Activated CD4-positive, alpha-beta T cell treated with anti-CD3 and anti-CD28 coated beads for 1 hour (primary cell): ENCODE measurements at places on chromosomes 2 and 18.

GRCh38 chr2:7992612-7993602, 688.9 kb upstream of the ID2 start:
- DNase-seq, result no peak

GRCh38 chr2:20097889-20098714, 46.7 kb upstream of the LAPTM4A start:
- DNase-seq, result peak; percentile 67

GRCh38 chr2:49225126-49225525, 70.8 kb upstream of the FSHR start:
- no peak for DNase-seq

DNA sequence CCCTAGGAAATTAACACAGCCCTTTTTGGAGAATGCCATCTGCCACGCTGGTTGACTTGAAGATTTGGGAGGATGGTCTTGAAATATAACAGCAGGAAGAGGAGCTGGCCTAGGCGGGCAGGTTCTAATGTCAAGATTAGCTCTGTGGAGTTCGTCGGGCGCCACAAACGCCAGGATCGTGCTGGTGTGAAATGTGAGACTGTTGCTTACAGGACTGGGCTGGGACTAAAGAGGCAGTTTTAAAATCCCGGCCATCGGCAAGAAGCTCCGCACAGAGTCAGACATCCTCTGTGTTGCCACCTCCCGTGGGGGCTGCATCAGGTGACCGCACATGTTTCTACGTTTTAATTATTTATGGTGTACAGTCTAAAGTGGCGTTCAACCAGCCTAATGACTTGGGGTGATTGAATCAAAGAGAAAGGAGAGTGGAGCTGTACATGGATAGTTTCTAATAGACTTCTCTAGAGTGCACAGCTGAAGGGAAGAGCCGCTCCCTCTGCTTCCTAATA, 99.4 kb upstream of the BCL11A start:
- DNase-seq, result no peak

DNA sequence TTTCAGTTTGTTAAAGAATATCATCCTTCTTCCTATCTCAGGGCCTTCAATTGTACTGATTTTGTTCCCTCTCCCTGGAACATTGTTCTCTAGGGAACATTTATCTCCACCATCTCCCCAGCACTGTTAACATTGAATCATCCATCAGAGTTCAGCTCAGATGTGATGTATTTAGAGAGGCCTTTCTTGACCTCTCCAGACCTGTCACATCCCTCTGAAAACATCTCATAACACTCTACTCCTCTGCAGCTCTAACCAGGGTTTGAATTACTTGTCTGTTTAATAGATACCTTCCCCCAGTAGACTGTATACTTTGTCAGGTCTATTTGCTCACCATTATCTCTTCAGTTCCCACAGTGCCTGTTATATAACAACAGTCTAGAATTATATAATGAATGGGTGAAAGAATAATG, 98.6 kb downstream of the GALNT1 start:
- DNase-seq, result no peak

DNA sequence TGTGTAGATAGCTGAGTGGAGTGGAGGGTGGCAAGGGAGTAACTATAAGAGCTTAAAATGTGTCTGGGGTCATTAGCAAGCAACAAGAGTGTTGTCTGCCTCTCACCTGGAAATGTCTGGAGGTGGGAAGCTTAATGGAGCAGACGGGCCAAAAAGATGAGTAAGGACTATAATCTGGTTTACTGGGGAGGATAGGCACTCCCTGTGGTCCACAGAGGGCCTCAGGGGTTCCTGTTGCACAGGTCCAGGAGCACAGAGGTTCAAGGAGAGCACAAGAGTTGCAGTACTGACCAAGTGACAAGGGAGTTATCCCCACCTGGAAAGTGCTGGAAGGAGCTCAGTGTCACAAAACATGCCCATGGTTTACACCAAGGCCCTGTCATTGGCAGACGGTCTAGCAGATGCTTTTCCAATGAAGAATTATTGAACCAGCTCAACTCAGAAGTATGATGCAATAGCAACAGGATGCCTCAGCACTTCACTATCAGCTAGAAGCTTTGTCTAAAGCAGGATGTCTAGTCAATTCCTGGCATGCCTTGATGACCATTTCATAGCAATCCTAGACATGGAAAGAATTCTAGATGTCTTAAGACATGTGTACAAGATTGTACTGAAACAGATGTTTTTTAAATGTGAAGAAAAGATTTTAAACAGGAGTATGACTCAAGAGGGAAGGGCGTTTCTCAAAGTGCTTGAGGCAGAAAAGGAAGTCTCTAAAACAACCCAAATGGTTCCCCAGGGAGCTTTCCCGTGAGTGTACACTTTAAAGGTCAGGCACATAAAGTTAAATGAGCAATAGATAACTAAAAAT, 62.9 kb upstream of the SERPINE2 start:
- no peak for DNase-seq

GRCh38 chr2:158214431-158214830, 112.8 kb downstream of the UPP2 start:
- DNase-seq, result no peak

- no peak for DNase-seq
Measured at GRCh38 chr2:16644221-16644925, 21.3 kb downstream of the CYRIA start.
